ENCODE measurements at places on chromosomes 13 and 19.

GRCh38 chr13:39684531-39685137 is 29.2 kb downstream of the COG6 start:
- DNase-seq = no peak

GRCh38 chr13:52695856-52696255 is 43.2 kb downstream of the SUGT1 start:
- no peak for DNase-seq

DNA sequence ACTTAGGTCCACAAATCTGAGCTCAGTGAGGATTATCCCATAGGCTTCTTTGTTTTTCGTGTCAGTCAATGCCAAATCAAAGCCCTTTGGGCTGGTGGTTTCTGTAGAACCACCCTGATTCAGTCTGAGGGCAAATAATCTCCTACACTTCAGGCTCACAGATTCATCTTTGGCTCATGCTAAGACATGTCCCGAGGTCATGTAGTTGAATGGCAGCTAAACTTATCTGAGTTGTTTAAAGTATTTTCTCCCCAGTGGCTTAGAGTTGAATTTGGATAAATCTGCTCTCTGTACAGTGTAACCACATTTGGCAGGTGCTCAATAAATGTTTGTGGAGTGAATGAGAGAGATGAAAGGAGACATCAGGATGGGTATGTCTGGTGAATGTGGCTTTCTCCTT is 13.1 kb upstream of the SLC25A42 start:
- no peak for DNase-seq

DNA sequence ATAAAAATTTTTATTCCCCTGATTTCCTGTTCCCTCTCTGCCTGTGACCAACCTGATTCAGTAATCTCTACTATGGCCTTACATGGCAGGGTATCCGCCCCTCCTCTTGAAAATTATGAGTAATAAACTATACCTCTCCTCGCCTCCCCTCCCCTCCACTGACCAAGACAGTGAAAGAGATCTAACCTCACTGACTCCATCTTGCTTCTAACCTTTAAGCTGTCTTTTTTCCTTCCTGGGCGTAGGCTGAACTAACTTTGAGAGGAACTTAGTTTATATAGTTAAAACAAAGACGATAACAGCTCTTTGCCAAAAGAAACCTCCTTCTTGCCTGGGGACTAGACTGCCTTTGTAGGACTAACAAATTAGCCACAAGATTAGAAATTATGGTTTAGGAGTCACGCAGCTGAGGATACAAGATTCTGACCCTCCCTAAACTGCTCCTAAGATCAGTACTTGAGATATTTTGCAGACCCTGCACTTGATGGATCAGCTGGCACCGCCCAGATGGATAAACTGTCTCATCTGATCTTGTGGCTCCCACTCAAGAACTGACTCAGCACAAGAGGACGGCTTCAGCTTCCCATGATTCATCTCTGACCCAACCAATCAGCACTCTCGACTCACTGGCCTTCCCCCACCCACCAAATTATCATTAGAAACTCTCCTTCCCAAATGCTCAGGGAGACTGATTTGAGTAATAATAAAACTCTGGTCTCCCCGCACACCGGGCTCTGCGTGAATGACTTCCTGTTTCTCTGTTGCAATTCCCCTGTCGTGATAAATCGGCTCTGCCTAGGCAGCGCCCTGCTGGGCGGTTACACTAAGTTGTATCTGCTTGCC is 187.1 kb downstream of the TDRD3 start:
- no peak for DNase-seq

DNA sequence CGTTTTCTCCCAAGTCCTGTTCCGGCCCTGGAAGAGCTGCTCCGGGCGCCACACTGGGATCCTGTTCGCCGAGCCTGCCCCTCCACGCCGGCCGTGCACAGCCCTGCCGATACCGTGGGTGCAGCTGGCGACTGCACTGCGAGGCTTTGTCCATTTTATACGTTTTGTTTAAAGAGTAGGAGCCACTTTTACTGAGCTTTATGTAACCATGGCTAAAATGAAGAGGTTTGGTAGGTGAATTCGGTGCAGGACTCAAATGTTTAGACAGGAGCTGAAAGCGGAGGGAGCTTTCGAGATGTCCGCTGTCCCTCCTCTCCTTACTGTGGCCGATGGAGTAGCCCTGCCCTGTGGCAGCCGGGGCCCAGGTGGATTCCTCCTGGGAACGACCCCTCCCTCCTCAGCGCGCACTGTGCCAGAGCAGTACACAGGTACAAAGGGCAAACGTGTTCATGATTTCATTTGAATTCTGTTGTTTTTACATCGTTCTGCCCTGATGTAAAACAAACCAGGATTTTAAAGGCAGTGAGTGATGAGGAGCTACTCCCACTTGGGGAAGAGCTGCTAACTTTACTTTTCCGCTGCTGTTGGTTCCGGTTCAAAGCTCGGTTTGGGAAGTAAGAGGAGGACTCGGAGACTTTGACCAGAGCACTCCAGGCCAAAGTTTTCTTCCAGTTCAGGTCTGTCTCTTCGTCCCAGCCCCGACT is 1.7 kb downstream of the COL4A2 start:
- no peak for DNase-seq

DNA sequence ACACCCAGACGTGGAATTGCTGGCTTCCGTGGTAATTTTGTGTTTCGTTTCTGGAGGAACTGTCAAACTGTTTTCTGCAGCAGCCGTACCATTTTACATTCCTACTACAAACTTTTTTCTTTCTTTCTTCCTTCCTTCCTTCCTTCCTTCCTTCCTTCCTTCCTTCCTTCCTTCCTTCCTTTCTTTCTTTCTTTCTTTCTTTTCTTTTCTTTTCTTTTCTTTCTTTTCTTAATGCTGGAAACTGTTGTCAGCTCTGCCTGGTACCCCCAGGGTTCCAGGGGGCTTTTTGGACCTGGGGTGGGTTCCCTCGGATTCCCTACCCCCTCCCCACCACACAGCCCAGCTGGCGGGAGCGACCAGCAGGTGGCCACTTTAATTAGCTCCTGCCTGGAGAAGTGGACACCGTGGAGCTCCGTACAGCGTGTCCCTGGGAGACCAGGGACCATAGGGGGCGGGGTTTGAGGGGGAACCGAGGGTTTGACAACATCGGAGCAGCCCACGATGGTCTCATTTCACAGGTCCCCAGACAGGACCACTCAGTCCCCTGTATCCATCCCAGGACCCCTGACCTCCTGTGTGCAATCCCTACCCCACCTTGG is 24.4 kb downstream of the CELF5 start:
- no peak for DNase-seq

GRCh38 chr13:51922771-51923480 is 61.2 kb downstream of the CCDC70 start:
- no peak for DNase-seq

Measured in activated naive CD4-positive, alpha-beta T cell (primary cell).